ENCODE measurements at places on chromosomes 7 and 10.

GRCh38 chr7:50149369-50149768 is 56.3 kb upstream of the ZPBP start:
- DNase-seq: no peak

DNA sequence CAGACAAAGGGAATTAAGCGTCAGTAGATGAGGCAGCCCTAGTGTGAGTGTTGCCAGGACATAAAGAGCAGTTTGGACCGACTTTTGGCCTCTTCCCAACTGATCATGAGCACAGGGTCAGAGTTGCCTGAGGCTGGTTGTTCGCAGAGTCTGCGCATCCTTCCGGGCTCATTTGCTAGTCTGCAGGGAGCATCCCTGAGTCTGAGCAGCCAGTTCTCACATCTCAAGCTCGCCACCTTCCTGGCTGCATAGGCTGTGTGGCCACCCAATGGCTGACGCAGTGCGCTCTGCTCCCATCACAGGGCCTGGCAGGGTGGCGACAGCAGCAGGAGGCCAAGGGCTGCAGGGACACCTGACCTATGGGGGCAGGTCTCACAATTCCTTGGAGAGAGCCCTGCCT is 5.0 kb downstream of the GAD2 start:
- DNase-seq: no peak

DNA sequence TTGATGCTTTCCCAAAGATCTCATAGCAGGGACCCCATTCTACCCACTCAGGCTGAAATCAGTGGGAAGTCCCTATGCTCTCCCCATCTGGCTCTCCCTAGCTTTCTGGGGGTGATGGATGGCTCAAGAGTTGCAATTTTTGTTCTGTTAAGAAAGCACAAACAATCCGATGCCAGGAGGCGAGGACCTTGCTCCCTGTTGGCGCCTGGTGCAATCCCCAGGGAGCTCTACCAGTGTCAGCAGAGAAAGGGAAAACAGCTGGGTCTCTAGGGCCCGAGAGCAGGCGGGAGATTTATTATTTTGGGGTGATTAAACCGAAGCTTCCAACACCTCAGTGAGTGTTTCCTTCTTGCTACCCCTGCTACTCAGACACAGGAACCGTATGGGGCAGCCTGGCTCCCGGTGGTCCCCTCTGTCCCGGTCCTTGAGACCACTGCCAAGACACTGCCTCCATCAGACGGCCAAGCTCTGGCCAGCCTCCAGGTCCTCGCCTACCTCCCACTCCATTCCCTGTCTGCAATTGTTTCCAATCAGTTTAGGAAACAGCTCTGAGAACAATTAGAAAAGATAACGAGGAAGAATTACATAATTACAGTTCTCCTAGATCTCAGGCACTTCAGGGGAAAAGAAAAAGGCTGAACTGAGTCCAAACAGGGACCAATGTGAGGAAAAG is 147.9 kb downstream of the PLXNA4 start:
- no peak for DNase-seq

DNA sequence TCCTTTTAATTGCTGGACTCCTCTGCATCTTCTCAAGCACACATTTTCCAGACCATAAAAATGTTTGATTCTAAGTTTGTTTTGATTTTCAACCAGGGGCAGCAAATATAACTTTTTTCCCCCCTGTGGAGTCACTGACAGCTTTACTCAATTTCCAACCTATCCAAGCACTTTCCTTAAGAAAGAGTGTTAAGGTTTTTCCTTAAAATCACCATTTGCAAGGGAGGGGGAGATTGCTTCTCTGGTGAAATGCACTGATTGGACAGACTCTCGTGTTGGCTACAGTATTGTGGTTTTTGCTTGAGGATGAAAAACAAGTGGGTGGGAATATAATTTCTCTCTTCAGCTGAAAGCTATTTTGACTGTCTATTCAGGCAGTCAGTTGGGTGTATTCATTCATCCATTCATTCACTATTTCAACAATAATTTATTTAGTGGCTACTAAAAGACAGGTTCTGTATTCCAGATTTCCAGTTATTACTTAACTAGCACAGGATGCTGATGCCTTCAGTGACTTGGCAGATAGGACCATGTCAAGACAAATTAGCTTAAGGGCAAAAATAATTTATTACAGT is 146.3 kb downstream of the BAMBI start:
- no peak for DNase-seq

- DNase-seq: no peak
Observed at GRCh38 chr7:34849163-34849960, 187.9 kb downstream of the DPY19L1 start.

DNA sequence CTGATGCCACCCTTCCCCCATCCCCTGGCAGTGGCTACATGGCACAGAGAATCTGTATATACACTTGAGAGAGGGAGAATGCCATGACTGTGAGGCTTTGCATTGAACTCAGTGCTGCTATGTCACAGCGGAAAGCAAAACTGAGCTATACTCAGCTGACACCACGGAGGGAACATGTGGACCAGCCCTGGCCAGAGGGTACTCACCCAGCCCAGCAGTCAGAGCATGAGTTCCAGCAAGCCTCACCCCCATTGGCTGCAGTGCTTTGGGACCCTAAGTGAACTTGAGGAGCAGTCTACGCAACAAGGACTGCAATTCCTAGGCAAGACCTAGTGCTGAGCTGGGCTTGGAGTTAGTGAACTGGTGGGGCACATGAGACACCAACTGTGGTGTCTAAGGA is 10.3 kb upstream of the AOC1 start:
- DNase-seq: no peak

GRCh38 chr7:69622960-69623359 is 24.7 kb downstream of the AUTS2 start:
- no peak for DNase-seq

DNA sequence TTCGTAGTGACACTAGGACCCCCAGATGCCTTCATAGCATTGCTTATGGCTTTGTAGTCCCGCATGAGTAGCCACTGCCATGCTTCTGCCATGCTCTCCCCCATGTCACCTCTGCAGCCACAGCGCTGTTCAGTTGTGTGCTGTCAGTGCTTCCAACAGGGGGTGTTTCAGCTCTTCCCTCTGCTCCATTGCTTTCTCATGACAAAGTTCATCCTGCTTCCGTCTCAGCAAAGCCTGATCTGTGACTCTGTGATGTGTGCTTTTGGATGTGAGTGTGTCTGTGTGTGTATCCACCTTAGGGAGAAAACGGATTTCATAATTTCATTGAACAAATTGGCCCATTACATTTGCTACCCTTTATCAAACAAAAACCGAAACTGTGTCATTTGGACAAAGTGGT is 134.9 kb upstream of the SAMD8 start:
- no peak for DNase-seq

Data from GM04504 (cell line).